Stimulated activated CD4-positive, alpha-beta T cell treated with anti-CD3 and anti-CD28 coated beads, Interleukin-15, amount 100 ng/mL, for 24 hours (primary cell): ENCODE measurements at places on chromosomes 6 and 20.

GRCh38 chr6:40492187-40492586, 95.0 kb downstream of the LRFN2 start:
- no peak for DNase-seq

GRCh38 chr6:68313911-68314310, 321.2 kb upstream of the ADGRB3 start:
- DNase-seq, result no peak

DNA sequence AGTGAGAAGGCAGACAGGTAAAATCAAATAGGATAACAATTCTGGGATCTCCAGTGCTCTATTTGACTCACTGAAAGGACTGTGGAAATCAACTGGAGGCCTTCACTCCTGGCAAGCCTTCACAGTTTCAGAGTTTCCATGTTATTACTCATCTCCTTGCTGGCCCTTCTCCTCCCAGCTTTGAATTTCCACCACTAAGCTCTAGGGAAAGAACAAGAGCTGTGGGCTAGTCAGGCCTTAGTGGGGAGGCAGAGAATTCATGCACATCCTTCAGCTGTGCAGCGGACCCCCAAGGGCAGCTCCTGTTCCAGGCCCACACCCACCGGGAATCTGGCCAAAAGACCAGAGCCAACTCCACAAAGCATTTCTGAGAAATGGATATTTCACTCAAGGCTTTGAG, 26.0 kb downstream of the MYLIP start:
- no peak for DNase-seq

DNA sequence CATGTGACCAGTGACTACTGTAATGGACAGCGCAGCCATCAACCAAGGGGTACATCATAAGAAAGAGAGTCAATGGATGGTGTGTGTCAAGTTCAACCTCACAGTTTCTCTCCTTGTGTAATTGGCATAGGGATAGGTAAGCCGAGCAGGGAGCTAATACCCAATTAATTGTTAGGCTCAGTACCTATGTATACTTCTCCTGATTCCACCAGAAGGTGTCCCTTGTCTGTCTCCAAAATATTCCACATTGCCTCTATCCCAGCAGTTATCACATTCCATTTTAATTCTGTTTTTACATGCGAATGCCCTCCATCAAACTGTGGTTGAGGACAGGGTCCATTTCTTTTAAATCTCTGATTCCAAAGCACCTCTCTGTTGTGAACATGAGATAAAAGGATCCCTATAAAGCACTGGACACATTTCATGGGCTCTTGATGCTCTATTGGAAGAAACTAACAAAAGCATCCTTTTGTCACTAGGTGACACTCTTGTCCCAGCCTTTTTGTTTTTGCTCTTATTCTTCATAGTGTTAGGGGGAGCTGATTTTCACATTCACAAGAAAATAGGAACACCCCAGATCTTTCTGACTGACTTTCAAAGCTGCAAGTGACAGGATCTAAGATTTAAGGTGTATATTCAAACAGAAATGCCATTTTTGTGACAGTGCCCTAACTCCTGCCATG, 38.9 kb downstream of the FBXO9 start:
- DNase-seq, result no peak

DNA sequence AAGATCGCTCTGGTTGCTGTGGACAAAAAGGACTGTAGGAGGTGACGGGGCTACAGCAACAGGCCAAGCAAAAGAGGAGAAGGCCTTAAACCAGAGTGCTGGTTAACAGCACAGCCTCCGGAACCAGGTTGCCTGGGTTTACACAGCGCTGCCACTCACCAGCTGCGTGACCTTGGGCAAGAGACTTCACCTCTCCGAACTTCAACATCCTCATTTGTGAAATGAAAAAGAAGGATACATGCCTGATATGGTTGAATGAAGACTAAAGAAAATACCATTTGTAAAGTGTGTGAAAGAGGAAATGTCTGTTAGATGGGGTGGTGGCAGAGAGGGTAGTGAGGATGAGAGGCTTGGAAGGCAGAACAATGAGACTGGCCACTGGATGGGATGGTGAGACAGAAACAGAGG, 44.9 kb downstream of the PREX1 start:
- no peak for DNase-seq

GRCh38 chr6:142355520-142356174, 53.8 kb downstream of the ADGRG6 start:
- no peak for DNase-seq

GRCh38 chr6:33324125-33324524, 6.6 kb upstream of the ZBTB22 start:
- DNase-seq, result no peak

GRCh38 chr6:34574647-34575293, 18.6 kb upstream of the SPDEF start:
- no peak for DNase-seq

DNA sequence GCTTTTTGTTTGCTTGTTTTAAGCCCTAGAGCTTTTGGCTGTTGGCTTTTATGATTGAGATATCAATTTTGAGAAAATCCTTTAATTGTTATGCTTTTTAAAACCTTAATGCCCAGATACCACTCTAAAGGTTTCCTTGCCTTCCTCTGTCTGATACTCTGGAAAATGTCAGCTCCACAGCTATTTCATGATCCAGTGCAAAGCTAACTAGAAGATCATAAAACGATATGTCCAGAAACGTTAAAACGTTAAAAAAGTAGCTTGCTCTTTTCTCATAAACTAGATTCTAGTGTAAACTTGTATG, 189.5 kb upstream of the TENT5A start:
- DNase-seq, result no peak

DNA sequence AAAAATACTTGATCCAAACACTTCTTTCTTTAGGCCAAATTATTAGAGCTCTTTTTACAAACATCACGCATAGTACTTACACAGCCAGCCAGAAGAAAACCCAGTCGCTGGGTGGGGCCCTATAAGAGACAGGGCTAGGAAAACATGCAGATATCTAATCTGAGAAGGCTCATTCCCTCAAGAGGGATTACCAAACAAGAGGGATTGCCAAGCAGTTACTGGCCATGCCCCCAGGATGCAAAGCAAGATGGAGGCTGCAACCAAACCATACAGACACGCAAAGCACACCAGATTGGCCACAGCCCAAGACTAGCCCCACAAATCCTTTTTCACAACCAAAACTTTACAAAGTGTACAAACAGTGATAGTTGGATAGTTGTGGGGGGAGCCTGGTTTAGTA, 1235.4 kb upstream of the GJE1 start:
- no peak for DNase-seq

GRCh38 chr6:70411542-70412251, 1.6 kb upstream of the FAM135A start:
- no peak for DNase-seq

DNA sequence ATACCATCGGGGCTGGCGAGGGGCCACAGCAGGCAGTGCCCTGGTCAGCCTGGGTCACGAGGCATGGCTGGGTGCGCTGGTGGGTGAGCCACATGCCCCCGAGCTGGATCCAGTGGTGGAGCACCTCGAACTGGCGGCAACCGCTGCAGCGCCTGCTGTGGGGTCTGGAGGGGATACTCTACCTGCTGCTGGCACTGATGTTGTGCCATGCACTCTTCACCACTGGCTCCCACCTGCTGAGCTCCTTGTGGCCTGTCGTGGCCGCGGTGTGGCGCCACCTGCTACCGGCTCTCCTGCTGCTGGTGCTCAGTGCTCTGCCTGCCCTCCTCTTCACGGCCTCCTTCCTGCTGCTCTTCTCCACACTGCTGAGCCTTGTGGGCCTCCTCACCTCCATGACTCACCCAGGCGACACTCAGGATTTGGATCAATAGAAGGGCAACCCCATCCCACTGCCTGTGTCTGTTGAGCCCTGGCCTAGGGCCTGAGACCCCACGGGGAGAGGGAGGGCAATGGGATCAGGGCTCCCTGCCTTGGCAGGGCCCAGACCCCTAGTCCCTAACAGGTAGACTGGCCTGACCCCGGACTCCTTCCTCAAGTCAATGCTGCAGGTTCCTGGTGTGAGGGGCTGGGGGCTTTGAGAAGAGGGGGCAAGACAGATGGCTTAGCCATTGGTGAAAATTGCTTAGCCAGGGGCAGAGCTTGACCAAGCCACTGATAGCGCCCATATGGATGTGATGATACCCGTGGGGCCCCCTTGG, 598 bp downstream of the TMEM239 start:
- DNase-seq, result no peak

GRCh38 chr6:131368198-131368911, 204.7 kb upstream of the ARG1 start:
- DNase-seq, result no peak

- no peak for DNase-seq
Observed at GRCh38 chr6:167103041-167103891, 19.6 kb upstream of the CCR6 start.

GRCh38 chr6:132070356-132070755, 119.2 kb upstream of the CCN2 start:
- DNase-seq, result no peak

DNA sequence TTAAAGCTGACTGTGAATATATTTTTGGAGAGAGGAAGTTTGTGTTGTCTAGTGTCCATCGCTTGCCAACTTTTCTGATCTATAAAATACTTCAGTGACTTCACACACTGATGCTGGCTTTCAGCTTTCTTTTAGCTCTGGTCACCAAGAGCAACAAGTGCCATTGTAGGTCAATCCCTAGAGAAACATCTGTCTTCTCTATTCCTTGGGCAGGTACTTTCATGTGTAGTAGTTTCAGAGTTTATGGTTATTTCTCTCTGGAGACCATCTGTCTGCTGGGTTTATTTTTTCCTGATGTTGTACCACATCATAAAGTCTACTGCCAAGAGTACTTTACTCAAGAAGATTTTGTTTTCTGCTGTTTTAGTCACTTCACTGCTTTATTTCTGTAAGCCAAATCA, 249.9 kb downstream of the KHDC1L start:
- no peak for DNase-seq

DNA sequence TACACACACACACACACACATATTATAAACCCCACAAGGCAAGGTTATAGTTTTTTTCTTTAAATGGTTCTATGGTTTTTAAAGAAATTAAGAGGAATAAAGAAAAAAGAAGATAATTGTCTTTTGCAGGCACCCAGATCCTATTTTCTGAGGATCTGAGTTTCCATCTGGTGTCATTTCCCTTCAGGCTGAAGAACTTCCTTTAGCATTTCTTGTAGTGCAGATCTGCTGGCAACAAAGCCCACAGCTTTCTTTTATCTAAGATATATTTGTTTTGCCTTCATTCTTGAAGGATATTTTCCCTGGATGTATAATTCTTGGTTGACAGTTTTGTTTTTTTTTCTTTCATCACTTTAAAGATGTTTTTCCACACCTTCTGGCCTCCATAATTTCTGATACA, 57.6 kb upstream of the PMEPA1 start:
- no peak for DNase-seq

- no peak for DNase-seq
Observed at GRCh38 chr6:110266996-110267395, 86.8 kb downstream of the CDC40 start.

GRCh38 chr6:85385636-85386315, 64.1 kb upstream of the NT5E start:
- no peak for DNase-seq

GRCh38 chr20:36861625-36861874, 14.4 kb upstream of the TLDC2 start:
- DNase-seq, result no peak

GRCh38 chr6:68628161-68628560, 6.9 kb upstream of the ADGRB3 start:
- DNase-seq, result no peak

DNA sequence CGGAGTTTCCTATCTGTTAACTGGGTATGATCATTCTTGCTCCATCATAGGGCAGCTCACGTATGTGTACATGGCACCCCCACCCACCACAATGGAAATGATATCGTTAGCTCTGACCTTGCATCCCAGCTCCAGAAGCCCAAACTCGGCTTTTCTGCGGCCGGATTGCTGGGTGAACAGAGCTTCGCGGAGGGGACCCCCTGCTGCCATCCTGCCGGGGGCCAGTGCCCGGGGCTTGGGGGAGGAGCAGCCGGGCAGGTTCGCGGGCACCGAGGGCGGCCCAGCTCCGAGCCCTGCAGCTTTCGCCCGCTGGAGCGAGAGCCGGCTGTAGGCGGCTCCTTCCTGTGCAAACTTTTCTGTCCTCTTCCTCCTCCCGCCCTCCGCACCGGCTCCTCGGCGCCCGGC, 24.9 kb upstream of the FUCA2 start:
- DNase-seq, result peak; percentile 73

- DNase-seq, result no peak
Observed at GRCh38 chr6:83696674-83697073, 12.2 kb downstream of the SNAP91 start.

DNA sequence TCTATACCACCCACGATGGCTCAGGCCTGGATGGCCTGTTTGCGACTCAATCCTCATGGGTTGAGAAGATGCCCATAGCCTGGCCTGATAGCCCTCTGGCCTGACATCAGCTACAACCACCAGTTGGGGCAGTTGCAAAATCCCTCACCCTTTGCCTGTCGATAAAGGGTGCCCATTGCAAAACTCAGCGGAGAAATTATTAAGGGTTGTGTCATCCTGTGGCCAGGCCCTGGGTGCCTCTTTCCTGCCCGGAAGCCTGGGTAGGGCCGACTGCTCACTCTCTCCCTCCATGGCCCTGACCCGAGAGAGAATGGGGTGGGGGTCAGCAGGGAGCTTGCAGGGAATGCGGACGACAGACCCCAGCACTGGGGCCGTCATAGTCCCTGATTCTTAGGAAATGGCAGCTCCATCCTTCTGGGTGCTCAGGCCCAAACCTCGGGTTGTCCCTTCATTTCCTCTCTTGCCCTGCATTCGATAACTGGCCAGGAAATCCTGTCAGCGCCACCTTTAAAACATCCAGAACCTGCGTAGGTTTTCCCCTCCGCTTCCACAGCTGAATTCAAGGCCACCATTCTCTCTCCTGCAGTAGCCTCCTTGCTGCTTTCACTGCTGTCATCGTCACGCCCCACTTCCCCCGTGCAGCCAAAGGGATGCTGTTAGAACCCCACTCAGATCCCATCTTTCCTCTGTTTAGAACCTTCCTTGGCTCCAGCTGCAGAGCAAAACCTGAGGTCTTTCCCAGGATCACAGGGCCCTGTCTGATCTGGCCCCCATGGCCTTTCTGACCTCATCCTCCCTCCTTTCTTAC, 31.1 kb downstream of the CEBPB start:
- no peak for DNase-seq

DNA sequence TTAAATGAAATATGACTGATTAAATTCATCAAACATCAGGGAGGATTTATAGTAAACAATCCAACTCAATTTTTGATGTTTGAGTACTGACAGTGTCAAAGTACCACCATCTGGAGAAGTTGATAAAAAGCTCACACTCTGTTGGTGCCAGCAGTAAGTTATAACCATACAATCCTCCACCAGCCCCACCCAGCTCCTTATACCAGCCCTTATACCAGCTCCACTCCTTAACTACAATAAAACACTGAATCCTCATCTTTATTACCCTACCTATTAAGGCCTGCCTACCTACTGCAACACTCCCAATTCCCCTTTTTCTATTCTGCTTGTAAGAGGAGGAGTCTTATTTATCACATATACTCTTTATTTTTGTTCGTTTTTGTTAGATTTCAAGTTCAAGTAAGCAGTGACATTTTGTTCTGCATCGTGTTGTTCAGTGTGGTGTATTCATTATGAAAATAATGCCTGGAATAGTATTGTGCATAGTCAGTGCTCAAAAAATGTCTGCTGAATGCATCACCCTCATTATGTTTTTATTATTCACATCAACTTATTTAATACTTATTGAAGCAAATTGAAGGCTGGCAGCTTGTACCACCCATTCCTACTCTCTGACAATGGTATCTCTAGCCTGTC, 954.7 kb upstream of the ADGRB3 start:
- DNase-seq, result no peak
